Transverse colon (tissue), 4 donors: ENCODE measurements at places on chromosomes 16 and 17.

DNA sequence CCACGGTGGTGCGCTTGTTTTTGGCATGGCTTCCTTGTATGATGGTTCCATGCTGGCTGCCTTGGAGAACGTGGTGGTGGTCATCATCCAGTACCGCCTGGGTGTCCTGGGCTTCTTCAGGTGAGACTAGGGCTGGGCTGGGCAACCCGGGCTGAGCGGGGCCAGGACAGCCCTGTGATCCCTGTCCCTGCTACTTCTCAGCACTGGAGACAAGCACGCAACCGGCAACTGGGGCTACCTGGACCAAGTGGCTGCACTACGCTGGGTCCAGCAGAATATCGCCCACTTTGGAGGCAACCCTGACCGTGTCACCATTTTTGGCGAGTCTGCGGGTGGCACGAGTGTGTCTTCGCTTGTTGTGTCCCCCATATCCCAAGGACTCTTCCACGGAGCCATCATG lies 4.9 kb downstream of the CES2 start:
- DNase-seq, result no peak

DNA sequence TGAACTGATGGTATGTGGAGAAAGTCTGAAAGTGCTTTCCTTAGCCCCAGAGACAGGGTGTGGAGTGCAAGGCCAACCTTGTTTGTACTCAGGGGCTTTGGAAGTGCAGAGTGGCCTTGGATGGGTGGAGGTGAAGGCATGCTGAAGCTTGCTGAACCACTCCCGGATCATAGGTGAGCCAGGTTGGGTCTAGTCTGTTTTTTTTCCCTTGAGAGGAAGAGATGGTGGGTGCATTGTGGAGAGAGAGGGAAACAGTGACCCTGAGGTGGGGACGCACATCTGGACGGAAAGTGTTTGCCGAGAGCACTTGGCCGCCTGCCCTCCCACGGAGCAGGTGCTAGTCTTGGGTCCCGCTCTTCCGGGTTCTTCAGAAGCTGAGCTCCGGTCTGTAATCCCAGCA lies 12.5 kb downstream of the ABAT start:
- DNase-seq, result peak; percentile 10

DNA sequence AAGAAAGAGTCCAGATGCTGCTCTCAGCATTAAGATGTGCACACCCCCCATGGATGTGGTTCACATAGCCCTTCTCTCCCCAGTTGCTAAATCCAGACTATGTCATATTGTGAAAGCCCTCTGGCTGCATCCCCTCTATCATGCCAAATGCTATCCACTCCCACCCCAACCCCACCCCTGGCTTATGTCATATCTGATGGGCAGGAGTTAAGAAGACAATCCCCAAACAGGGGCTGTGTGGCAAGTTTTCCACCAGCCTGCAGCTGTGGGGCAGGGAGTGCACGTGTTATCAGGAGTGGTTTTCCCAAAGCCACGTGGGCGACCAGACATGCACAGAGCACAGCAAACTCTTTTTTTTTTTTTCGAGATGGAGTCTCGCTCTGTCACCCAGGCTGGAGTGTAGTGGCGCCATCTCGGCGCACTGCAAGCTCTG lies 10.0 kb downstream of the FAM117A start:
- DNase-seq, result no peak

GRCh38 chr16:79505344-79505743 lies 95.2 kb downstream of the MAF start:
- DNase-seq, result no peak

DNA sequence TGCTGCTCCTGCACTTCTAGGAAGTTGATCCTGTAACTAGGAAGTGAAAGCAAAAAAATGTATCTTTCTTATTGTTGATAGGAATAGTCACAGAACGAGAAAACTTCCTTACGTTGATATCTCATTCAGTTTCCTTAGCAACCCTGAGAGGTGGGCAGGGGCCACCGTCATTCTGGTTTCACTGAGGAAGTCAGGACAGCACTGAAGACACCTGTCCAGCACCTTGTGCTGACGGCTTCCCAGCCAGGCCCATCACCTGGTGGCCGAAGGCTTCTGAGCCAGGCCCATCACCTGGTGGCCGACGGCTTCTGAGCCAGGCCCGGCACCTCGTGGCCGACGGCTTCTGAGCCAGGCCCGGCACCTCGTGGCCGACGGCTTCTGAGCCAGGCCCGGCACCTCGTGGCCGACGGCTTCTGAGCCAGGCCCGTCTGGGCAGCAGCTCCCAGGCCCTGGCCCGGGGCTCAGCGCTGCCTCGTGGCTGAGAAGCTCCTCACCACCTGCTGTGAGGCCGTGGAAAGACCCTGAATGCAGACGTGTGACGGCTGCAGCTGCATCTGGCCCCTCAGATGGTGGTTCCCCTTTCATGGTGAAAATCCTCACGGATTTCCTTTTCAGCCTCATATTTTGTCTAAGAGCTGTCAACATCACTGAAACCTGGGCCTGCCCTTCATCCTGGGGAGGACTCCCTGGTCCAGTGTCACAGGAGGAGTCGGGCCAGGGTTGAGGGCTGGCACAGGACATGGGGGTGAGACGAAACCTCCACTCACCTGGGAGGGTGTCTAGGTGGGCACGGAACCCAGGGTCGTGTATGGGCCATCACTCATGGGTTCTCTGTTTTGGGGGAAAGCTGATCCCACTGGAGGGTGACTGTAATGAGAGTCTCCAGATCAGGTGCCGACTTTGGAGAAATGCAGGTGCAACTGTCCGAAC lies 33.0 kb upstream of the ZNF750 start:
- no peak for DNase-seq

GRCh38 chr17:15406081-15406480 lies 61.3 kb downstream of the CDRT4 start:
- no peak for DNase-seq

GRCh38 chr16:16908077-16908476 lies 529.1 kb downstream of the NPIPA7 start:
- no peak for DNase-seq

DNA sequence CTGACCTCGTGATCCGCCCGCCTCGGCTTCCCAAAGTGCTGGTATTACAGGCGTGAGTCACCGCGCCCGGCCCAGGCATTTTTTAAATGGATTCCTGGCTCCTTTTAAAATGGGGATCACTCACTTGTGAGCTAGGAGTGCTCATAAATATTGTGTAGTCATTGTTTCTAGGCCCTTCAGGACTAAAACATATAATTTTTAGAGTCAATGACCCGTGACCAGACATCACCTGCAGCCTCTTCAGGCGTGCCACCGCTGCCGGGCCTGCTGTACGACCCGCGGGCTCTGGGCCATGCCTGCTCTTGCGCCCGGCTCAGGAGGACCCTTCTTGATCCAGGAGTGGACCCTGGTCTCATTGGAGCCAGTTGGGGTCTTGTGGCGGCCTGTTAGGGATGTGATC lies 30.8 kb downstream of the EFCAB5 start:
- DNase-seq, result no peak

- DNase-seq, result no peak
Measured at GRCh38 chr16:58063377-58064076, 38.0 kb downstream of the MMP15 start.

DNA sequence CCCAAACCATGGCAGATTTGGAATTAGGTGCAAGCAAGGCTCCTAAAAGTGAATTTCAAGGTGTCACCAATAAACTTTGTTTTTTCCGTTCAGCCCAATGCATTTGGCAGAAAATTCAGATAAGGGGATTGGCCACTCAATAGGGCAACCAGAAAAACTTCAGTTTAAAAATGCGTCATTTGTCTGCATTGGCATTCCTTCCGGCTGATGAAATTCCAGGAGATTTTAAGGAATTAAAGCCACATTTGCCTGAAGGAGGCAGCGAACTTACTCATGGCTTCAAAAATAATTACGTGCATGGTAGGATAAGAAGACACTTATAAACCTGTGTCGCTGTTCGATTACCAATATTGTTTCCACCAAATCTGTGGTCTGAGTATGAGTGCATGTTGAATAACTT lies 151.9 kb downstream of the SALL1 start:
- no peak for DNase-seq

DNA sequence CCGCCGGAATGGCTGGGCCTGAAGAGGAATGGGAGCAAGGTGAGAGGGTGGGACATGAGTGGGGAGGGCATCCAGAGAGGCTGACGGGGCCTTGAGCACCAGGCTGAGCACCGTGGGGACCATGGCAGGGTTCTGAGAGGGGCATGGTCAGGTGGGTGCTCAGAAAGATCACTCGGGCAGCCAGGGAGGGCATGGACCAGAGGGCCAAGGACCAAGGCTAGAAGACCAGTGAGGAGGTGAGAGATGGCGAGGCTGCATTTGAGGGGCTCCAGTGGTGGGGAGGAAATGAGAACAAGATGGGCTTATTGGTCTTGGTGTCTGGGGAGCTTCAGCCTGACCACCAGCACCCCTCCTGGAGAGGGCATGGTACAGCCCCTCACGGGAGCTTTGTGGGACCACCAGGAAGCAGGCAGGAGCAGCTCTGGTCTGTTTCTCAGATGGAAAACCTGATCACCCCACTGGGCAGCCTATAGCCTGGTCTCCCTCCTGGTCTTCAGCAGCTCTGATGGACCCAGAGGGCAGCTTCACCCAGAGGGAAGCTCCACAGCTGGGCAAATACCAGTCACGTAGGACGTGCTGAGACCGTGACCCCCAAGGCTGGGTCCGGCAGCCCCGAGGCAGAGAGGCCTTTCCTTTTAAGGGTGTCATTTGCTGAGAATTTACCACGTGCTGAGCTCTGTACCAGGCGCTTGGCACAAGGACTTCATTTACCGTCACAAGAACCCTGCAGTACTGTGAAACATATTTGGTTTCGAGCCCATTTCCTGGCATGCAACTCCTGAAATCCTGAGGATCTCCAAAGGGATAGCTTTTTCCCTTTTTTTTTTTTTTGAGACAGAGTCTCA lies 11.4 kb upstream of the NCBP3 start:
- no peak for DNase-seq

DNA sequence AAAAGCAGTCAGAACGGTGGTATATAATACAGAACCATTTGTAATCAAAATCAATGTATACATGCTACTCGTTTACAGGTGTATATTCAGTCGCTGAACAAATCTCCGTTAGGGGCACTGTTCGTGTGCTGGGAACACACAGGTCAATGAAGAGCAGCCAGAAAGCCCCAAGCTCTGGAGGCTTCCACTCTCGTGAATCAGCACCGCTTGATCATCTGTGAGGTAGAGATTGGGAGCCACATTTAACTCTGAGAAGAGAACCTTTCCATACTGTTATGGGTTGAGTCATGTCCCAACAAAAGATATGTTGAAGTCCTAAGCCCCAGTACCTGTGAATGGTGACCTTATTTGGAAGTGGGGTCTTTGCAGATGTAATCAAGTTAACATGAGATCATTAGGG lies 5.4 kb upstream of the CYTH1 start:
- DNase-seq, result no peak

GRCh38 chr17:39485555-39485954 lies 24.3 kb downstream of the CDK12 start:
- DNase-seq, result no peak

DNA sequence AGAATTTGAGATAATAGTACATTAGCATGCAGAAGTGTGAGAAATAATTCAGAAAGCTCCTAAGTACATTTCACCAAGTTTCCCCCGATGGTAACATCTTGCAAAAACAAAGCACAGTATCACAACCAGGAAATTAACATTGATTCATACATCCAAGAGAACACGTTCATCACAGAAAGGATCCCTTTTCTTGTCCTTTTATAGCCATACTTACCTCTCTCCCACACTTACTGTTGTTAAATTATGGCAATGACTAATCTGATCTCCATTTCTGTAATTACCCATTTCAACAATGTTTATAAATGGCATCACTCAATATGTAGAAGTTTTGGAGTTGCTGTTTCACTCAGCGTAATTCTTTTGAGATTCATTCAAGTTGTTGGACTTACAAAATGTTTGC lies 1260.0 kb downstream of the CDH8 start:
- DNase-seq, result no peak

DNA sequence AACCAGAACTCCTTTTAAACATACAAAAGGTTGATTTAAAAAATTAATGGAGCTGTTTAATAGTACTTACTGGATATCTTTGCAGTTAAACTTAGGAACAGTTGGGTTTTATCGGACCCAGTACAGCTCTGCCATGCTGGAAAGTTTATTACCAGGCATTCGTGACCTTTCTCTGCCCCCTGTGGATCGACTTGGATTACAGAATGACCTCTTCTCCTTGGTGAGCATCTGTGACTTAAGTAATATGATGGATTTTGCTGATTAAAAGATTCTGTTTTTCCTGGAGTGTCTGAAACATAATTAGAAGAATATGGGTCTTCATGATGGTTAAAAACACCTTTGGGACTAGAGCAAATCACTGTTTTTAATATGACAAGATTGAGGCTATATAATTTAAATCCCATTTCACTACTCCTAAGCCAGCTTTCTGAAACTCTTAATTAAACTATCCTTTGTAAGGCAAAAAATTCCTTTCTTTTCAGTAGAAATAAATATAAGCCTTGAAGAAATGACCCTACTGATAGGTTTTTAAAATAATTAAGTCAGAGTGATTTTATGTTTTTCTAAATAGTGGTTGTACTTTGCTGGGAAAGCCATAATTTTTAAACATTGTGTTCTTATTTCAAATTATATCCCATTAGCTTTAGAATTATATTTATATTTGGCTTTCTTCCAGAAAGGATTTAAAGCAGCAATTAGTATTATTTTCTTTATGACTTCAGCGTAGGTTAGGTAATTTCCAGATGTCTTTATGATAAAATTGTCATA lies 45.7 kb upstream of the KPNB1 start:
- DNase-seq, result no peak

- DNase-seq, result no peak
Measured at GRCh38 chr17:39011907-39012468, 44.8 kb upstream of the FBXO47 start.

- DNase-seq, result no peak
Measured at GRCh38 chr17:39767147-39767546, 29.4 kb downstream of the GRB7 start.

GRCh38 chr17:72392056-72393010 lies 271.5 kb downstream of the SOX9 start:
- DNase-seq, result no peak

GRCh38 chr16:80092681-80093080 lies 448.1 kb upstream of the DYNLRB2 start:
- DNase-seq, result no peak

GRCh38 chr16:57612494-57612893 lies 15.9 kb upstream of the ADGRG1 start:
- no peak for DNase-seq

GRCh38 chr16:10668322-10669045 lies 26.2 kb downstream of the TEKT5 start:
- DNase-seq, result no peak

DNA sequence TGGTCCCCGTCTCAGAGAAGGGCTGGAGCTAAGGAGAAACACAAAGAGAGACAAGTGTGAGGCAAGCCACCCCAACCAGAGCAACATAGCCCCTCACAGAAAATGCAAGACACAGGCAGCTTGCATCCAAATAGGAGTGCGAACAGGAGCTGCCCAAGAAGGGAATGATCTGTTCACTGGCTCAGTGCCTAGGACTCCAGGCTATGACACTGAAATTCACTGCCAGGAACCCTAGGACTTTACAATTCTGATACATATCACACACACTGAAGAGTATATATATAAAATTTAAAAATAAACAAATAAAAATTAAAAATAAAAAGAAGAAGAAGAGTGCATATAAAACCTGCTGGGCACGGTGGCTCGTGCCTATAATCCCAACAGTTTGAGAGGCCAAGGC lies 5.2 kb downstream of the ZNF23 start:
- DNase-seq, result no peak
